ENCODE measurements at places on chromosomes 7 and 10.

DNA sequence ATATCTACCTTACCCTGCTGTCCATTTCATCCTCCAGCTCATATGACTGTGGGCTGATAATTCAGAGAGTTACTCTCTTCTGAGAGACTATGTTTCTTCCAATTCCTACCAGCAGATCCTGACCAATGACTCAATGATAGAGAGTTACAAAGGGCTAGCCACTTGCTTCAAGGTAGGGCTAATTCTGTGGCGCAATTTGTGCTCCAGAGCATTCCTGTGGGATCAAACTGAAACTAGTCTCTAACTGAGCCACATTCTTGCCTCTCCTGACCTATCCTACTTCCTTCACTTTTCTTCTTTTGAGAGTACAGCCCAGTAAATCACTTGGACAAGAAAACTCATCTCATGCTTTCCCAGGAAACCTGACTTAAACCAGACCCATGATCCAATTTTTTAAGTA, 17.9 kb upstream of the ASZ1 start:
- DNase-seq = no peak

DNA sequence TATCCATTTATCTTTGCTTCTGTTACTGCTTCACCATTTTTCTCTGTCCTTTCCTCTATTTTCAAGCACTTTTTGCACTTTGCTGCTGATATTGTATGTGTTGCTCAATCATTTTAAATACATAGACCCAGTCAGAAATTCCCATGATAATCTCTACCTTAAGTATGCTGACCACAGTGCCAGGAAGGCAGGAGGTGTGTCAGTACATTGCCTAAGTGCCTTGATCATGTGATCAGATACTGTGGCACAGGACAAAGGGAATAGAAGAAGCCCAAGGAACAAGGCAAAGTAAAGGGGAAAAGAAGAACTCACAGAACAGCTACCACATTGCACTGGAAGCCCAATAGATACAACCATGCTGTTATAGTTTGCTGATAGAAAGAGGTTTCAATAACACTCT, 53.7 kb upstream of the CD36 start:
- no peak for DNase-seq

DNA sequence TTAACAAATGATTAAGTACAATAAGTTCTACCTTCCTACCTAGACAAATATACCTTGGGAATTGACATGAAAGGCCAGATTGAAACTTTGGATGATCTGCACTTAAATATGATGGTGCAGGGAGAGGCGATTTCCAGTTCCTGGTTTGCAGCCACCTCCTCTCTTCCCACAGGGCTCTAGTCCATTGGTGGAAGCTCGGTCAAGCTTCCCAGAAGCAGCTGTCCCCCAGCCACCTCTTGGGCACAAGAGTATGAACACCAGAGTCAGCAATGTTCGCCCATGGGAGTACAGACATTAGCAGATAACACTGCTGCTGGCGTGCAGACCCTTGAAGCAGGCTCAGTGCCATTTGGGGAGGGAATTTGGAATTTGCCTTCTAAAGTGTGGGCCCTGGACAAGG, 1.5 kb upstream of the CPVL start:
- no peak for DNase-seq

GRCh38 chr7:135597181-135597925, 39.6 kb downstream of the NUP205 start:
- DNase-seq = no peak

DNA sequence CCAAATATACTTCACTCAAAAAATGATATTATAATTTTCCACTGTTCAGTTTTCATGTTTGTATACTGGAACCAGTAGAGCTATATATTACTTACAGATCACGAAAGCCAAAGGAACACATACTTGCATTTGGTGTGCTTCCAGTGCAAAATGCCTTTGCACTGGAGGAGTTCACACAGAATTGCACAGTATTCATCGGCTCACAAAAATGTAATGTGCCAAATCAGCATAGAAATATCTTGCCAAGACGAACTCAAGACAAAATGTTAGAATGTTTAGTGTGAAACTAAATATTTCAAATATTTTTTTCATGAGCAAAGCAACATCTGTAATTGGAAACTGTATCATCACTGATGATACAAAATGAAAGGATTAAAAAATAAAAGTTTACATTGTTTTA, 646.2 kb upstream of the SEMA3D start:
- DNase-seq = no peak

- no peak for DNase-seq
Observed at GRCh38 chr10:123021517-123021916, 12.7 kb downstream of the ACADSB start.

DNA sequence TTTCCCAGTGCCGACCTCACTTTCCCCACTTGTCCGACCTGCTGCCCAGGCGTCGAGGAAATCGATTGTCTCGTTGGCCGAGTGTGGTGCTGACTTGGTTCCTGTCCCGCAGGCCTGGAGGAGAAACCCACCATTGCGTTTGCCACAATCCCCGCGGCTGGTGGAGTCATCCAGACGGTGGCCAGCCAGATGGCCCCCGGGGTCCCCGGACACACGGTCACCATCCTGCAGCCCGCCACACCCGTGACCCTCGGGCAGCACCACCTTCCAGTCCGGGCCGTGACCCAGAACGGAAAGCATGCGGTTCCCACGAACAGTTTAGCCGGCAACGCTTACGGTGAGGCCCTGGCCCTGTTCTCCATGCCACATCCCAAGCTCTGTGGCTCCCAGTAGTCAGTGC, 14.5 kb upstream of the AP5Z1 start:
- no peak for DNase-seq

GRCh38 chr10:75899816-75900390, 468.5 kb downstream of the LRMDA start:
- no peak for DNase-seq

DNA sequence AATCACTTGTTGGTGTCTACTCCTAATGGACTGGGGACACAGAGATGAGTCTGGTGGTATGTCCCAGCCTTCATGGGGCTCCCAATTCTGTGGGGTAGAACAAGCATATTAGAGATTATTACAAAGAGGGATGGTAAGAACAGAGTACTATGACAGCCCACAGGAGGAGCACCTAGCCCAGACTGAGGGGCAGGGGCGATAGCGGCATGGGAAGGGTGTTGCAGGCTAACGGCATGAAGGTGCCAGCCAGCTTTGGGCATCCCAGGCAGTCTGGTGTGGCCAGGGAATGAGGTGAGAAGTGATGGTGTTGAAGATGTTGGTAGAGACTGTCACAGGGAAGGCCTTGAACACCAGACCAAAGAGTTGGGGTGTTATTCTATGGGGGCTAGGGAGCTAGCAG, 280.0 kb downstream of the RPS24 start:
- no peak for DNase-seq

- no peak for DNase-seq
Observed at GRCh38 chr7:128361411-128362379, at the start of gene PRRT4. Gene PRRT4 (minus strand): TSS chr7:128361690.

DNA sequence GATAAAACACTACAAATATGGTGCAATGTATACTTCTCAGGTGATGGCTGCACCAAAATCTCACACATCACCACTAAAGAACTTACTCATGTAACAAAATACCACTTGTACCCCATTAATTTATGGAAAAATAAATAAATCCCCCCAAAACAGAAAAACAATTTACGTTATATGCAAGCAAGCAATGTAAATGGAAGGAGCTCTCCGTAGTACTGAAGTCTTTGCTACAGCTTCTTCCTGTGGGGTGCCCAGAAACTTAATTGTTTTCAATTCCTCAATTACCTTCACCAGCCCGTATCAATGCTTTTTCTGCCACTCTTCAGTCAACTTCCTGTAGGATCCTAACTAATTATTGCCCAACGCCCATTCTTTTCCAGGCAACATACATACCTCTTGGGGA, 138.1 kb downstream of the RELN start:
- DNase-seq = no peak

GRCh38 chr10:30365278-30365677, 16.2 kb upstream of the MTPAP start:
- DNase-seq = no peak

DNA sequence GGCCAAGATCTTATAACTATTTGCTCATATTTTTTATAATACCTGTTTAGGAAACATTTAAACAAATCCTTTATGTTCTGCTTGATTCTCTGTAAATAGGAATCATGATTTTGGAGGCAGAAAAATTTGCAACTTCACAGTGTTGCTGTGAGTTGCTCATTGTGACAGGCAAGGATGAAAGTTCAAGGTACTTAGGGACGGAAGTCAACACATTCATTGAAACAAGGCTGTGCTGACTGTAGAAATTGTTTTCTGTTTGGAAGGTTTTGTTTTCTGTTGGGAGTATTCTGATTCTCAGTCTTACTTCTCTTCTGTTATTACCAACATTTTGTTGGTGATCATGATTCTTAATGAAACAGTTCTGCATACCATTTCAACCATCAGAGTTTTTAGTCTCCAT, 54.9 kb downstream of the FANK1 start:
- DNase-seq = no peak

DNA sequence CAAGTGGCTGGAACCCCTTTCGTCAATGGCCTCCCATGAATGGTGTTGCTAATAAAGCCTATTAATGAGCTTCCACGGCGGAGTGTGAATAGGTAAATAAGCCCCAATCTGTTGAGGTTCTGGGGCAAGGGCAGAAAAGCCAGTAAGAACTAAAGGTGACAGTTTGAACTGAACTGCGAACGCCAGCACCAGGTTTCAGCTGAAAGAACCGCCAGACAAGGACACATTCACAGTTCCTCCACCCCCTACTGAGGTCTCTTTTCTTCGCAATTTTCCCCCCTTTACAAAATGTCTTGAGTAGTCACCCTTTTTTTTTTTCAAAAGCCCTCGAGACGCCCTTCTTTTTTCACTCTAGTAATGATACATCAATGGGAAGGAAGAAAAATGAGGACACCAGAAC, 2.4 kb upstream of the FGFR2 start:
- DNase-seq = no peak

DNA sequence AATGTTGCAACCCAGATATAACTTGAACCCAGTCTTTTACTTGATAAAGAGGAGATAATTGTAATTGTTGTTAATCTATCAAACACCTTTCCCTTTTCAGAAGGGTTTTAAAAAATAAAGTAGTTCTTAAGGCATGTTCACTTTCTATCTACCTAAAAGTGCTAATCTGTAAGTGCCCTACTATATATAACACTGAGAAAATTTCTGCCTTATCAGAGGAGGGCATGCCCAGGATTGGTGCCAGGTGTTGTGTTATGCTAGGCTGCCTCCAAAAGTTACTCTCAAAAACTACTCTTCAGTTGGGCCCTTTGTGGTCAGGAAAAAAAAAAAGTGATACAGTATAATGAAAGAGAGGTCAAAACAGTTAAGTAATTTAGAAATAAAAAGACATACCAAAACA, 36.3 kb downstream of the SMNDC1 start:
- DNase-seq = no peak

GRCh38 chr10:4802711-4803487, 23.1 kb upstream of the AKR1E2 start:
- DNase-seq = no peak

GRCh38 chr7:31083210-31083786, 31.2 kb downstream of the ADCYAP1R1 start:
- no peak for DNase-seq

- DNase-seq = no peak
Observed at GRCh38 chr10:107689323-107689722, 524.8 kb upstream of the SORCS1 start.

DNA sequence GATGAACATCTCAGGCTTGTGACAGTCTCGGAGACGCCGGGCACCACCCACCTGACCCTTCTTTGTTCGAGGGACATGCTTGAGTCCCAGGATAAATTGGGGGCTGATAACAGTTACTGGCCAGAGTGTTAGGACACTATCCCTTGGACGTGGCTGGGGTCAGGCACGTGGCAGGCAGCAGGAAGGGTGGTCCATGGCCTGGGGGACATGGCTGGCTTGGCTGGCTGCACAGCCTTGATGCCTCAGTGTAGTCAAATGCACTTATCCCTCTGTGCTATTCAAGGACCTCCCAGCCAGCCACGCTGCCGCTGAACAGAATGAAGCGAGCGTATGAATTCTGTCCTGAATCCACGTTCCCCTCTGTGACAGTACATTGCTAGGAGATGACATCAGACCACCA, 662.0 kb upstream of the FOXK1 start:
- DNase-seq = no peak

DNA sequence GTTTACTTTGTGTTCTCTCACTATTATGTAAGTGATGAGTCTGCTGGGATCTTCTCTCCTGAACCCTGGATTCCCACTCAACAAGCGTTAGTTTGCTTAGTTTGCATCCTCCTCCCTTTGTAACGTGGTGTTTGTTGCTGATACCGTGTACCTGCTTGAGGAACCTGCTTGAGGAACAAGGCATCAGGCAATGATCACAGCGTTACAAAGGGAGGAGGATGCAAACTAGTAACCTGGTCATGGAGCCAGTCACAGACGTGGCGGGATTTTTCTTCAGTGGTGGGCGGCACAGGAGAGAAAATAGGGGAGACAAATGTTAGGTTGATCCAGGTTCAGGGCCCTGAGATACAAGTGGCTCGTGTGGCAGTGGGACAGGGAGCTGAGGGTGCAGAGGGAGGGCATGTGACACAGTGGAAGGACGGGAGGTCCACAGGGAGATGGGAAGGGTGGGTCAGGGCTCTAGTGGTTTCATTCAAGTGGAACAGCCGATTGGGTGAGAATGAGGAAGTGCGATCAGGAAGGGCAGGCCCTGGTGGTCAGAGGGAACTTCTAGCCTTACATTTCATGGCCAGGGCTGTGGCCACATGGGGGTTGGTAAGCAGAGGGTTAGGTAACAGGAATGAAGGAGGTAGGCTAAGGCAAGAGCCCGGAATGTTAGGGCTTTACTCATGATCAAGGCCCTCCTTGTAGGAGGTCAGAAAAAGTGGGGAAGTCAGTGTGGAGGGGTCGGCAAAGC, 38.0 kb downstream of the SNX10 start:
- peak; percentile 70 for DNase-seq

DNA sequence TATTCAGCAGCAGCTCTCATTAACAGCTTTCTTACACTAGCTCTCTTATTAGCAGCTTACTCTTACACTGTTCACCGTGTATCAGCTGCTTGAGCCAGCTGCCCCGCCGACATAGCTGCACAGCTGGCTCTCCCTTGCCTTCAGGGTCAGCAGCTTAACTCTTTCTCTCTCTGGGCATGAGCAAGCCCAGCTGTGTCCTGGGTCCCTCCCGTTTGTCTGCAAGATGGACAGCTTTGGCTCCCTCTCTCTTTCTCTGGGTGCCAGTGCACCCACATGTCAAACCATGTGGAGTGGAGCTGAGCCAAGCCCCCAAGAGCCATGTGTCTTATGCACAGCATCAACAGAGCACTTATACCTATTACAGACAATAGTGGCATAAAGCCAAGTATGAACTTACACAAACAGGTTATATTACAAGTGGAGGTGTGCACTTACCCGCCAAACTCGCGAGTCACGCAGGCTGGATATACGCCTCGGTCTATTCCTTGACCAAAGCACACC, 35.7 kb upstream of the MTPAP start:
- no peak for DNase-seq

- DNase-seq = no peak
Observed at GRCh38 chr7:41122256-41122987, 580.5 kb downstream of the INHBA start.

Measured in CMK (cell line).